ENCODE measurements at places on chromosomes 12 and 14.

- peak; percentile 97 for DNase-seq
Measured at GRCh38 chr12:16349131-16349460, 1.7 kb downstream of the MGST1 start.

- no peak for DNase-seq
Measured at GRCh38 chr12:128807161-128807724, 16.5 kb downstream of the SLC15A4 start.

DNA sequence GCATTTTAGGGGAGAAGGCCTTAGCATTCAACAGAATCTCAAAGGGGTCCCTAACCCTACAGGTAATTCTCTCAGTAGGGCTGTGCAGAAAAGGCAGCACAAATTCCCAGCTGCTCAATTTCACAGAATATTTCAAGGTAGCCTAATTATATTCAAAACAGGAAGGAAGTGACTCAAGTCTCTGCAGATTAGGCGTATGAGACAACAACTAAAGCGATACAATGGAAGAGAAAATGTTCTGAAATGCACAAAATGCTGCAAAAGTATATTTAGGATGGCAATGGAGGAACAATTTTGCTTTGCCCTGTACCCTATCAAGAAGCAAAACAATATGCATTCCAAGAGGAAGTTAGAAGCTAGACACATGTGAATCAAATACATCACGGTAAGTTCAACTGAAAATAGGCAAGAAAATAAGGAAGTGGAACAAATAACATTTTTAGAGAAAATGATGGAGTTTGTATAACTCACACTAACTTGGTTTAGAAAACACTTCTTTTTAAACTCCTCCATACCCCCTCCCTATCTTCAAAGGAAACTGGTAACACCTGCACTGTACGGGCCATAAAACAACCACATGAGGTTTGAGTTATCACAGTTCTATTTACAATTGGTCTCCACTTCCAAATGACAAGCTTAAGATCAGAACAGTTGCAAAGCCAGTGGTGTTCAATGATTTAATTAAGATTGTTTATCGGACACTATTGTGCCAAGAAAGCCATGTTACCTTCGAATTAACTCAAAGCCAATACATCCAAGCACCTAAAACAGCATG is 1.6 kb downstream of the GIT2 start:
- DNase-seq, result peak; percentile 49

DNA sequence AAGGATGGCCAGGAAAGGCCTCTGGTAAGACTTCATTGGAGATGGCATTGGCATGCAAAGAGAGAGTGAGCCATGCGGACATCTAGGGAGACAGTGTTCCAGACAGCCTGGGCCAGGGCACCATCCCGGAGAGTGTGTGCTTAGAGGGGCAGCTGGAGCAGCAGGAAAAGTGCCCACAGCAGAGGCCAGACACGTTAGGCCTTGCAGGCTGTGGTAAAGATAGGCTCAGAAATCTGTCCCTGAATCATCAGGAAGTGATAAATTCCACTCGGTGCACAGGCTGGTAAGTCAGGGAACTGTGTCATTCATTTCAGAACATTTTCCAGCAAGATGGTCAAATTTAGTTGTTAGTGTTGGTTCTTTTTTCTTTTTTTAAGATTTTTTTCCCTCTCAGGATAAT is 8.8 kb downstream of the GALNT16 start:
- DNase-seq, result no peak

GRCh38 chr12:5197131-5197530 is 153.5 kb downstream of the KCNA5 start:
- DNase-seq, result no peak

- no peak for DNase-seq
Measured at GRCh38 chr14:103694572-103695026, 20.7 kb downstream of the XRCC3 start.

Measured in OCI-M1 (cell line).